ENCODE measurements at places on chromosomes 2 and 18.

DNA sequence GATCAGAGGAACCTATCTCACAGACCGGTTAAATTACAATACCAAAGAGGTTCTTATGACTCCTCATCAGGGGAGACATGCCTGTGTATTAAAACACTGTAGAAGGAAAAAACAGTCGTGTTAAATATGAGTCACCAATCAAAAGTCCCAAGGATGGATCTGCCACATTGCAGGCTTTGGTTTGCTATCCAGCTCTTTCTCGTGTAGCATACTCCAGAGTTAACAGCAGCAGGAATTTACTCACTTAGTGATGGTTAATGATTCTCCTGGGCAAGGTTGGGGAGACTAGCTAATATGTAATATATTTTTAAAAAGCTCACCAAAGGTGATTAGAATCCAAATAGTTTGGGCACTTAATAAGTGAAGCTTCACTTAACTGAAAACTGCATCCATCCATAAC is 109.7 kb downstream of the MBD5 start:
- DNase-seq, result no peak

- DNase-seq, result peak; percentile 36
Measured at GRCh38 chr2:72138921-72139381, 8.7 kb downstream of the CYP26B1 start.

GRCh38 chr2:11810237-11810977 is 64.0 kb downstream of the LPIN1 start:
- DNase-seq, result no peak

DNA sequence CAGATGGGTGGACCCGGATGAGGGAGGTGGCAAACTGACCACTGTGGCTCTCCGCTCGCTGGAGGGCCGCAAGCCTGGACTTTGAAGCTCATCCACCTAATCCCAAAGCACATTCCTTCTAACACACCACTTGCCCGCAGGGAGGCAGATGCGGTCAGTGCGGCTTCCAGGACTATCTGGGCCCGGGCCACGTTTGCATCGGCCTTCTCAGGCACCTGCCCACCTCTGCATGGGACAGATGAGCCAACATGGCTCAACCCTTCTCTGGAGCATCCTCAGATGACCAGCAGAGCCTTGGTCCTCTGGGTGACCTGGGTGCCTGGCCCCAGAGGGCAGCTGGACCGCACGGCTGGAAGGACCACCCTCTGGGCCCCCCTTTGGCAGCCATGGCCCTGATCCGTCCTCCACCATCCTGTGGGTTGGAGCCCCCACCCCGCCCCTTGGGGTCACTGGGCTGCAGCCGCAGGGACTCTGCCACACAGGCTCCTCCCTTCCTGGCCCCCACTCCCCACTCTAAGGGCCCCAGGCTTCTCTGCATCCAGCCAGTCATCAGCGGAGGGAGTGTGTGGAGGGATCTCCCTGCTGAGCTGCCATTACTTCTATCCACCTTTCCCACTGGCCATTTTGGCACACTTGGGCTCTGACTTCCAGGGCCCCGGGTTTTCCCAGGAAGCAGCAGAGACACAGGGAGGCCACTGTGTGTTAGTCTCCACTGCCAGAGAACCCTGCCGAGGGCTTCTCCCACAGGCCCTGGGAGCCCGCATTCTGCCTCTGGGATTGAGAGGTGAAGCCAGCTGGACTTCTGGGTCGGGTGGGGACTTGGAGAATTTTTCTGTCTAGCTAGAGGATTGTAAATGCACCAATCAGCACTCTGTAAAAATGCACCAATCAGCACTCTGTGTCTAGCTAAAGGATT is 12.3 kb downstream of the HDAC4 start:
- no peak for DNase-seq

- DNase-seq, result no peak
Measured at GRCh38 chr18:46416706-46417638, 240.0 kb downstream of the LOXHD1 start.

- no peak for DNase-seq
Measured at GRCh38 chr18:38077229-38077628, 511.6 kb upstream of the CELF4 start.

- no peak for DNase-seq
Measured at GRCh38 chr2:241211276-241211675, 22.8 kb downstream of the ANO7 start.

- DNase-seq, result no peak
Measured at GRCh38 chr2:62504657-62505056, 1.3 kb downstream of the TMEM17 start.

- peak; percentile 76 for DNase-seq
Measured at GRCh38 chr2:26001743-26002351, 19.6 kb upstream of the KIF3C start.

DNA sequence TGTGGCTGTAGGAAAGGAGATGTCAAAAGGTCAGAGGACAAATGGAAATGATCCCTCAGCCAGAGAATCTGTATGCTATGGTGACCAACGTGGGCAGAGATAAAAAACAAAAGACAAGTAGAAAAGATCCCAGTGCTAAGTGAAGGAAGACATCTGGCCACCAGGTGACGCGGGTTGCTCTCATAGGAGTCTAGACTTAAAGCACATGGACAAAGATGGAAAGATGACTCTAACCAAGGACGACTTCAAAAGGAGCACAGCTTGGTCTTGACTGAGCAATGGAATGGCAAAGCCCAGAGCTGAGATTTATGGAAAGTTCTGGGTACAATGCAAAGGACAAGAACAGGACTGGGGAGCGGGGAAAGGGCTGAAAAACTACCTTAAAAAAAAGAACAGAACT is 96.8 kb downstream of the CLIP4 start:
- DNase-seq, result no peak

GRCh38 chr18:26322890-26323653 is 96.8 kb downstream of the TAF4B start:
- DNase-seq, result no peak

DNA sequence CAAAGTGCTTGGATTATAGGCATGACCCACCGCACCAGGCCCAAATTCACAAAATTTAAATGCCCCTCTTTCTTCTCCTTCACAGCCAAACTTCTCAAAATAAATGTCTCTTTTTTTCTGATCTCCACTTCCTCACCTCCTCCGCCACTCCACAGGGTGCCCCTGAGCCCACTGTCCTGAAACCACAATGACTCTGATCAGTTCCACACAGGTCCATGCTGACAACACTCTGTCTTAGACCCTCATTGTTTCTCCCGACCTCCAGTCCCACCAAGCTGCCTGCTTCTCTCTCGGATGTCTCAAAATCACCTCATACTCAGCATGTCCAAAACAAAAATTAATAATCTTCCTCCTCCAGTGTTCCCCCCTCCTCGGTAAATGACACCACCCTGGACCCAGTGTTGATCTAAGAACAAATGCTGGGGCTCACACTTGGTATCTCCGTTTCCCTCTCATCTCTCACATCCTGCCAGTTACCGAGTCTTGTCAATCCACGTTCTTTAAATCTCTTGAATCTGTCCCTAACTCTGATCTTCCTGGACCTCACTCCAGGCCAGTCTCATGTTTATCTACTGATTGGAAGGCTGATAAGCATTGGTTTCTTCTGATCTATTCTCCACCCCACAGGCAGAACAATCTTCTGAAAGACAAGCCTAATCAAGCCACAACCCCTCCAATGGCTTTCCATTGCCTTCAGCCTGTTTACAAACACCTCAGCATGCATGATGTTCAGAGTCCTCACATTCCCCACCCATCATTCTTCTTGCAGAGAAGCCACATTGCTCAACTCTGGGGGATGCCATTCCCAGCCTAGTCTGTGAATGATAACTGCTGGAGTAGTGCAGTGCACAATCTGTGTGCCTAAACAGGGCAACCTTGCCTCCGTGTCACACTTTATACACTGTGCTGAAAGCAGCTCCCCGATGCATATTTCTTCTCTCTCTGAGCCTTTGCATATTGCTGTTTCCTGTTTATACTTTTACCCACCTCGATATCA is 12.4 kb upstream of the ANKRD44 start:
- DNase-seq, result no peak

GRCh38 chr2:224449212-224450147 is 47.6 kb upstream of the FAM124B start:
- DNase-seq, result no peak

DNA sequence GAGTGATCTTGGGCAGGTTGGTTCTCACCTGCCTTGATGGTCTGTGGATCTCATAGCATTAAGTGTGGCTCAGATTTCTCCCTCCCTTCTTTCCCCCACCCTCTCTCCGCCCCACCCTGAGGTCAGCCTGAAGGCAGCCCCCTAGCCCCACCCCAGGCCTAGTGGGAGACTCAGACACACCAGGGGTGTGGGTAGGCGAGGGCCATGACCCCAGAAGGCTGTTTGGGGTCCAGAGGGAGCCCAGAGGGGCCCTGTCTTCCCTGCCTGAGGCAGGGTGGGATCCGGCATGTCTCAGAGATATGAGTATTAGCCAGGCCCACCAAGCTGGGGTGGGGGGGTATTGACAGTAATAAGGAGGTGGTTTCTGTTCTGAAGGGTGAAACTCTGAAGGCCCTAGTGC is 160.5 kb downstream of the GLI2 start:
- DNase-seq, result no peak

DNA sequence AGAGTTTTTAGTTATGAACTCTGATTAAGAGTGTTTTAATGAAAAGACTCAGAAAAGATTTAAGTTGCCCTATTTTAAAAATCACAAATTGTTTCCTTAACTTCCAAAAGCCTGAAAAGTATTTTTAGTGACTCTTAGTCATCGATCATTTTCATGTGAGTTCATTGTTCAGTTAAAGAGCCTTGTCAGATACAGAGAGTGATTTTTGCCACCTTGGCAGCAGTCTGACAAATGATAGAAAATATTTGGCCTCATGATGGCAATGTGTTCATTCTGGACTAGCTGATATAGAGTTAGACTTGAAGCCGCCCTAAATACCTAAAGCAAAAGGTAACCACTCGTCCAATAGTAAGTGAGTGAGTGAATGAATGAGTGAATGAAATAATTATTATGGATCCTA is 225.8 kb downstream of the CPS1 start:
- DNase-seq, result no peak

DNA sequence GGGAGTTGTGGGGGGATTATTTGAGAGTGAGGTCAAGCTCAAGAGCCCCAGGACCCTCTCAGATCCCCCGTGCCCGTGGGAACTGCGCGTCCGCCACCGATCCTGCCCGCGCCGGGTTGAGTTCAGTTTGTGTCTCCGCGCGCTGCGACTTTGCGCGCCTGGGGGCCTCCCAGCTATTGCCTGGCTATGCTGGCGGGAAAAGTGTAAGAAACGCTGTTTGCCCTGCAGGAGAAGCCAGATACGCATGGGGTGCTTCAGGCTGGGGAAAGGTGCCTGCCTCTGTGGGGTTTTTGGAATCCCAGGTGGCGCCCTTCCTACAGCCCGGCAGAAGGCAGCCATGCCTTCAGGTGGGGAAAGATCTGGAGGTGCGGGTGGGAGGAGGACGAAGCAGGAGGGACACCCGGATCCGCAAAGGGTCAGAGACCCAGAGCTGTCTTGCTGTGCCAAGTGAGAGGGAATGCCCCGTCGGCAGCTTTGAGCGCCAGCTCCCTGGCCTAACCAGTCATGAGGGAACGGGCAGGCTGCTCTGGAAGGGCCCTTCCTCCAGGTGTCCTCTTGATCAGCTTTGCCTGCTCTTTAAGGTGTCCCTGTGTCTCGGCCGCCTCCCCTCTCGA is 22.5 kb downstream of the TEX44 start:
- no peak for DNase-seq

DNA sequence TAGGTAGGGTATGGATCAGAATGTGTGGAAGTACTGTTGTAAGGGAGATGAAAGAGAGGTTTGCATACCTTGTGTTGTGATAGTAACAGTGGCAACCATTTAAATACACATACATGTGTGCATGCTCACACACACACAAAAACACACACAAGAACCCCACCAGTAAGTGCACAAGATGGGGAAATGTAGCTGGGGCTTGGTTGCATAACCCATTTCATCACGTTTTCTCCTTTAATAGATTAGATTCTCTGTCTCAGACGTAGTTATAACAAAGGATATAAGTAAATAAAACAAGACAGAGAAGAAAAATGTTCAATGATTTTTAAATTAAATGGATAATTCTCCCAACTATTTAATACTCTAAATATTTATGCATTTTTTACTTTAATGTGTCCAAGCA is 13.4 kb downstream of the ARHGAP15 start:
- DNase-seq, result no peak

DNA sequence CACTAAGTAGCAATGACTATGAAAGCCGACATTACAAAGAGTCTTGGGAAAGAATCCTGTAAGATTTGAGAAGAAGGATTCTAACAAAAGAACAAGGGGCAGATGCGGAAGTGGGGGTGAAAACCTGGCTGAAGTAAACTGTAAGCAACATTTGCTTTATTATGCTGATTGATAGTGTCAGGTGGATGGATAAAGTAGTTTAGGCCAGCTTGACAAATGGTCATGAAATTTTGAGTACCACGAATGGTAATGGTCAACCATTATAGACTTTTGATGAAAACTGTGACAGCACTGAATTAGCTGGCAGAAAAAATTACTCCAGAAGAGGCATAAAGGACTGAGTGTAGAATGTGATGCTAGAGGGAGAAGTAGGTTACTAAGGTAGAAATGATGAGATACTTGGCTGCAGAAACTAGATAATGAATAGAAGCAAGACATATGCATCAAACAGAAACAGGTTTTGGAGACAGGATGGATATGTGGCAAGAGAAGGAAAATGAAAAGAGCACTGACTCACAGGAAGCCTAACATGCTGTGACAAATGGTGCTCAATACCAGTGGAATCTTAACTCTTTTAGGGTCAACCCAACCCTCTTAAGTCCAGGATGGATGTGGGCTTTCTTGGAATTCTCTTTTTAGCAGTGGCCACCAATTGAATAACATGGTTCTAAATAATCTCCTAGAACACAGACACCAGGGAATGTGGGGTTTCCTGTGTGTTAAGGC is 6.8 kb downstream of the THUMPD2 start:
- no peak for DNase-seq

- no peak for DNase-seq
Measured at GRCh38 chr2:176085120-176085788, 1.5 kb upstream of the EVX2 start.

- no peak for DNase-seq
Measured at GRCh38 chr2:160351956-160352355, 141.7 kb downstream of the RBMS1 start.
